Esophagus squamous epithelium (tissue), 5 donors: ENCODE measurements at places on chromosomes 5 and 9. TPM values are rescaled to one million over a fixed set of nuclear protein-coding genes. Genes with fewer than 3 reads are reported as not detected.

Gene CMBL
- 1.1 TPM for total RNA-seq

Gene CATSPER3
- total RNA-seq = not detected

Gene MARVELD2
- total RNA-seq = 15.6 TPM

Gene NRG2
- total RNA-seq = 2.3 TPM

DNA sequence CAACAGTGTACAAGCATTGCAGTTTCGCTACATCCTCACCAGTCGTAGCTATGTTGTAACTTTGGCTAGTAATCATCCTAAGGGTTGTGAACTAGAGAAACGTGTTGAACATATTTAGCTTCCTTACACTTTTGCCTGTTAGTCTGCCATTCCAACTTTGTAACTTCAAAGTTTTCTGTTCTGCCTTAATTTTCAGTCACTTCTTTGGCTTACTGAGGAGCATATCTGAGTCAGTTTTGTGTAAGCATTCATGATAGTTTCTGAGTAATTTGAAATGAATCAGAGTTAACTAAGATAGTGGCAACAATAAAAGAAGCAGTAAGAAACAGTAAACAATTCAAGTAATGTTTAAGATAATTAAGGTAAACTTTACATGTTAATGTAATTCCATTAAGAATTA, 58.9 kb upstream of the MCCC2 start:
- H3K27me3 ChIP-seq = no peaks in the 10 kb centered on the region
- no peak overlapping the region for H3K27ac ChIP-seq
- peaks cover 10% of the 10 kb centered on the region for H3K36me3 ChIP-seq

GRCh38 chr5:28346696-28347095, 1308.3 kb upstream of the CDH9 start:
- no peak for DNase-seq
- no peaks in the 10 kb centered on the region for H3K36me3 ChIP-seq
- H3K4me1 ChIP-seq = no peaks in the 10 kb centered on the region
- H3K27me3 ChIP-seq = no peaks in the 10 kb centered on the region
- no peak overlapping the region for H3K27ac ChIP-seq

- H3K27ac ChIP-seq = no peak overlapping the region
- no peak for DNase-seq
- H3K36me3 ChIP-seq = no peaks in the 10 kb centered on the region
- H3K4me3 ChIP-seq = no peak overlapping the region
- no peaks in the 10 kb centered on the region for H3K4me1 ChIP-seq
These were observed 128.5 kb downstream of the CHSY3 start for GRCh38 chr5:130032807-130033206.

GRCh38 chr5:101728933-101729332, 567.2 kb downstream of the SLCO4C1 start:
- no peaks in the 10 kb centered on the region for H3K4me1 ChIP-seq
- H3K27ac ChIP-seq = no peak overlapping the region
- no peaks in the 10 kb centered on the region for H3K36me3 ChIP-seq
- H3K4me3 ChIP-seq = no peak overlapping the region
- no peak for DNase-seq
- no peaks in the 10 kb centered on the region for H3K27me3 ChIP-seq

DNA sequence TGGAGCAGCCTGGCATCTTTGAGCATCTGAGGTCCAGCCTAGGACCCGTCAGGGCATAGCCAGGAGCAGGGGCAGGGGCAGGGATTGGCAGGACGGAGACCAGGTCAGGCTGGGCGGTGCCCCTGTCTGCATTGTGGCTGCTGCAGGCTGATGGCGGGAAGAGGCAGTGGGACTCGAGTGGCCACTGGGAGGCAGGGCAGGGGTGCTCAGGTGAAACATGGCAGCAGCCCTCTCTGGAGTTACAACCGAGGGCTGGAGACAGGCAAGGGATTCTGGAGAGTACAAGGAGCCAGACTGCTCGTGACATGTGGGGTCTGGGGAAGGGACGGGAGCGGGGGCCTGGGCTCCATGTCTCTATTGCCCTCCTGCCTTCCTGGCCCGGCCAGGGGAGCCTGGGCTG, 97.4 kb upstream of the RAPGEF1 start:
- H3K27me3 ChIP-seq = no peaks in the 10 kb centered on the region
- no peaks in the 10 kb centered on the region for H3K36me3 ChIP-seq
- no peak overlapping the region for H3K27ac ChIP-seq
- no peaks in the 10 kb centered on the region for H3K4me1 ChIP-seq
- DNase-seq = no peak

GRCh38 chr5:61697809-61698558, 365.9 kb downstream of the ZSWIM6 start:
- H3K4me1 ChIP-seq = no peaks in the 10 kb centered on the region
- no peaks in the 10 kb centered on the region for H3K36me3 ChIP-seq
- H3K27ac ChIP-seq = no peak overlapping the region
- DNase-seq = no peak

- H3K27ac ChIP-seq = peak overlapping the region; percentile 96
- H3K4me1 ChIP-seq = peaks cover 49% of the 10 kb centered on the region
- peaks cover 37% of the 10 kb centered on the region for H3K36me3 ChIP-seq
- no peak for DNase-seq
- no peaks in the 10 kb centered on the region for H3K27me3 ChIP-seq
These were observed 5.3 kb downstream of the ATOSB start for GRCh38 chr9:35110327-35110761.

DNA sequence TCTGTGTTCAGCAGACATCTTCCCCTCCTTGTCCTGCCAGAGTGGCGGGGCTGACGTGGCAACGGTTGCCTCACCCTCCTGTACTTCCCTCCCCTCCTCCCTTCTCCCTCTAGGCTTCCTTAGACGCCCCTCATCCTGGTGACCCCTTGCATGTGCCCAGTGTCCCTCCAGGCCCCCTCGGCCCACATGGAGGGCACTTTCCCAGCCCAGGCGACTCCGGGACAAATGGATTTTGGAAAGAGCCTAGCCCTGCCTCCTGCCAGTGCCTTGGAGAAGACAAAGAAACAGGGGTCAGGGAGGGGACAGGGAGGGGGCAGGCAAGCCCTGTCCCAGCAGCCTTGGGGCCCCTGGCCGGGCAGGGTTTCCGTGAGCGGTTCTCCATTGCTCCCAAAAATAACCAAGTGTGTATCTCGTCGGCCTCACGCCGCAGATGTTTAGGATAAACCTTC, 38.3 kb upstream of the NEURL1B start:
- H3K4me3 ChIP-seq = no peak overlapping the region
- no peaks in the 10 kb centered on the region for H3K27me3 ChIP-seq
- H3K36me3 ChIP-seq = no peaks in the 10 kb centered on the region
- H3K4me1 ChIP-seq = peaks cover 42% of the 10 kb centered on the region

DNA sequence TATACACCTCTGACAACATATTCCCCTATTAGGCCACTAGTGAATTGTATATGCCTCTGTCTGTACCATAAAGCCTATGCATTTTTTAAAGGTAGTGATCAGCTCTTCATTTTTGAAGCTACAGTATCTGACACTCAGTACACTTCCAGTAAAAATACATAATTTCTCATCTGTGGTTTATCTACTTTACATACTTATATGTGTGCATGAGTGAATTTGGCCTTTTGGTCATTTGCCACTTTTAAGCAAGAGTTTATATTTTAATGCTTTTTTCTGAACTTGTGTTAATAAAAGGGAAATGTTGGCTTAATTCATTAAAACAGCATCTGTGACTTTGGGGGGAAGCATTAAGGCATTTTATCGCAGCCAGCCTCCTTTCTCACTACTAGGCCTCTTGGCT, 47.8 kb downstream of the ST8SIA4 start:
- H3K36me3 ChIP-seq = no peaks in the 10 kb centered on the region
- peaks cover 4% of the 10 kb centered on the region for H3K4me1 ChIP-seq
- H3K27ac ChIP-seq = no peak overlapping the region
- H3K4me3 ChIP-seq = no peak overlapping the region
- no peaks in the 10 kb centered on the region for H3K27me3 ChIP-seq

GRCh38 chr9:1941989-1942388, 73.2 kb upstream of the SMARCA2 start:
- no peaks in the 10 kb centered on the region for H3K36me3 ChIP-seq
- DNase-seq = no peak
- no peaks in the 10 kb centered on the region for H3K4me1 ChIP-seq
- H3K27me3 ChIP-seq = no peaks in the 10 kb centered on the region
- H3K27ac ChIP-seq = no peak overlapping the region

GRCh38 chr5:143977891-143978461, 166.0 kb downstream of the HMHB1 start:
- no peaks in the 10 kb centered on the region for H3K27me3 ChIP-seq
- H3K4me1 ChIP-seq = no peaks in the 10 kb centered on the region
- no peaks in the 10 kb centered on the region for H3K36me3 ChIP-seq
- DNase-seq = no peak

DNA sequence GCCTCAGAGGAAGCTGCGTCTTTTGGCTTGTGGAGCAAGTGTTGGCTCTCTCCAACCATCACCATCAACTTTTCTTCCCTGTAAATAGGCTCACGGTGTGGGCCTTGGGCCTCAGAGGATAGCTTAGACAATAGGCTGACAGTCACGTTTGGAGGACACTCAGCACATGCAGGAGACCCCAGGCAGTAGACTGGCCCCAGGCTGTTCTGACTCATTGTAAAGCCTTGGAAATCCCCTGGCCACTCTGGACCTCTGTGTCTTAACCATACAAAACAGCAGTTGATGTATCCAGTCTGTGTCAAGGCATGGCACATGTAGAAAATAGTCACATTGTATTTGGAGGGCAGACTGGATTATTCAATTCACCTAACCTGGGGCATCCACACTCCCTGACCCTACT, 18.6 kb downstream of the CD74 start:
- DNase-seq = no peak
- no peaks in the 10 kb centered on the region for H3K27me3 ChIP-seq
- H3K27ac ChIP-seq = no peak overlapping the region
- no peak overlapping the region for H3K4me3 ChIP-seq
